Esophagus squamous epithelium (tissue), 5 donors: ENCODE measurements at places on chromosomes 4 and X. TPM values are rescaled to one million over a fixed set of nuclear protein-coding genes. Genes with fewer than 3 reads are reported as not detected.

The SYAP1 gene
- 16.2 TPM for total RNA-seq

DNA sequence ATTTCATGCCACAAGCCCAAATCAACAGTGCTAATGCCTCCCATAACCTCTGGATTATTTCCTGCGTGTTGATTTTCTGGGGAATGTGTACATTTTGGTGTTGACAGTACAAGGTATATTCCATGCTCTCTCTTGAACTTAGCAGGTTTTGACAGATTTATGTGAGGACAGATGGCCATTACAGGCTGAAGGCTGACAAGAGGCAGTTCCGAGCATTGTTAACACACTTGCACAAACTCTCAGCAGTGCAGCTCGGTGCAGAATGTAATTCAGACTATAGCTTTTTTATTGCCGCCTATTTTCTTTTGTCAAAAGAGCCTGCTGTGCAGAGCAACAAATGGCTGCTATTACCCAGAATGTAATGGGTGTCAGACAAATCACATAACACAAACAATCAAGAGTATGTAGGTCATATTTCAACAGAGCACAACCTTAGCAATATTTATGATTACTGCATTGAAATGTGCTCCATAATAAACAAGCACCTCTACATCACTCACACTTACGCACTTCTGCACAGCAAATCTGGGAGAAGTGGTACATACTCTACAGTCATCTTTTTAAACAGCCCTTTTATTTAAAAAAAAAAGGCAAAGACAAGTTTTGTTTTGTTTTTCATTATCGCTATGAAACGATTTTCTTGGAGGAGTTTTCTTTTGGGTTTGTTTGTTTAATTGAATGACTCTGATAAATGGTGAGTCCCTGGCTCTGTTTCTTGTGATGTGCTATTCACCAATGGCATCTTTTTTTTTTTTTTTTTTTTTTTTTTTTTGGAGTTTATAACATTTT lies 71.6 kb downstream of the PPARGC1A start:
- no peak overlapping the region for H3K27ac ChIP-seq
- no peaks in the 10 kb centered on the region for H3K27me3 ChIP-seq
- no peaks in the 10 kb centered on the region for H3K4me1 ChIP-seq
- no peak for DNase-seq

The RAB41 gene
- total RNA-seq: not detected

The APEX2 gene
- 11.4 TPM for total RNA-seq

The HDX gene
- total RNA-seq: 1.0 TPM

DNA sequence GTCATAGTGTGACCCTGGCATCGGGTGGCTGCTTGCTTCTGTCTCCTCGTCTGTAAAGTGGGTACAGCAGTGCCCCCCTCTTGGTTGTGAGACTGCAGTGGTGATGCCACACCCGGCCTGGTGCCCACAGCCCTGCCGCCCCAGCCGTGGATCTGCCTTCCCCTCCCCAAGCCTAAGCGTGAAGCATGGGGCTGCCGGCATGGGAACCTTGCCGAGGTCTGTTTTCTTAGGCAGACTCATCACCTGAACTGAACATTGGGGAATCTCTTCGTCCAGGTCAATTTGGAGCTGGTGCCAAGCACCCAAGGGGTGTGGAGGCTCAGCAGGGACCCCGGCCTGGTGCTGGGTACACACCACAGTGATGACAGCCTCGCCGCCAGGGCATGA lies 108.4 kb downstream of the PSAPL1 start:
- H3K4me1 ChIP-seq: peaks cover 6% of the 10 kb centered on the region
- no peak overlapping the region for H3K4me3 ChIP-seq
- no peaks in the 10 kb centered on the region for H3K36me3 ChIP-seq
- no peak overlapping the region for H3K27ac ChIP-seq
